T-cell (primary cell): ENCODE measurements at places on chromosomes 3 and 15. TPM values are rescaled to one million over a fixed set of nuclear protein-coding genes. Genes with fewer than 3 reads are reported as not detected.

DNA sequence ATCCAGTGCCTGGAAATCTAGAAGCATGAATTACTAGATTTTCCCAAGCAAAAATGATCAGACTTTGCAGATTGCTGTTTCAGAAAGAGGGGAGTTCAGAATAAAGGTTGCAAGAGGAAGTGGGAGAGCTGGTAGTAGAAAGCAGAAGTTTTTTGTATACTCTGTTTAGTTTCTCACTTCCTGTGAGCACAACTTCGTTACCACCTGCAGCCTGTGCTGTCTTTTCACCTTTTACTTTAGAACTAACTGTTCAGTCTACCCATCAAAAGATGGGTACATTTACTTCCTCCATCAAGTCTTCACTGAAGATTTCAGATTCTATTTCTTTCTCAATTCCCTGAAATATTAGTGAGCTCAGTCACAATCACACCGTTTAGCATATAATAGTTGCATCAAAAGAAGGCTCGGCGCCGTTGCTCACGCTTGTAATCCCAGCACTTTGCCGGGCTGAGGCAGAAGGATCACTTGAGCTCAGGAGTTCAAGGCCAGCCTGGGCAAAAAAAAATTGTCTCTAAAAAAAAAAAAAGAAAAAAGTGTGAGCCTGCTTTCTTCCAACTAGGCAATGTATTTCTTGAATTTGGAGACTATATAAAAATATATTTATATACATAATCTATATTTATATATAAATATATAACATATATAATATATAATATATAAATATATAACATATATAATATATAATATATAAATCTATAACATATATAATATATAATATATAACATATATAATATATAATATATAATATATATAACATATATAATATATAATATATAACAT is 1.8 kb upstream of the CEP97 start:
- no peak for DNase-seq

DNA sequence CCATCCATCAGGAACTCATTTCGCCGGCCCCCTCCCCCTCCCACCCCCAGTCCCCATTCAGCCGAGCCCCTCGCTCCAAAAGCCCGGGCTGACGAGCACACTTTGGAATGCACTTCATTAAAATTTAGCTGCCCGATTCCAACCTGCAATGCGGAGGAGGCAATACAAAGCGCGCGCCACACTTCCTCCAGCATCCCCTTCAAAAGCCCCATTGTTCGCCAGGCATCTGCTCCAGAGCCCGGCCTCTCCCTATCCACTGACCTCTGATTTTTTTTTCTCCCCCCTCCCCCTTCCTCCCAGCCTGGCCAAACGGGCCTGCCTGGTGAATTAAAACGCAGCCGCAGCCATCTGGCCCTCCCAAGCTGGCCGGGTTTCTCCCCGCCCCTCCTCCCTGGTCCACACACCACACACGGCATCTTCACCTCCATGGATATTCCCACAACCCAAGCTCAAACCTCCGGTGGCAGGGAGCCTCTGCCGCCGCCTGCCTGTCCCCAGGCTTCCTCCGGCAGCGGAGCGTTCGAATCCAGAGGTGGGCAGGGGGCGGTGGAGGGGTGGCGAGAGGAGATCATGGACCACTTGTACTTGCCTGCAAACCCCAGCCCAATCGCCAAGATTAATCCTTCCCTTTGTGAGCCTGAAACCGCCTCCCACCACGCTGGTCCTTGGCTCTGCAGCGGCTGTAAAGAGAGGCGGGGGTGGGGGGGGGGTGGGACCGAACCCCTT is 441.3 kb downstream of the MAGI1 start:
- DNase-seq, result no peak

OR5K3 gene
- not detected for total RNA-seq

GRIP2 gene
- not detected for total RNA-seq

COLQ gene
- 5.1 TPM for total RNA-seq

GRCh38 chr3:64019879-64020278 is 3.4 kb downstream of the PSMD6 start:
- no peak for DNase-seq

DNA sequence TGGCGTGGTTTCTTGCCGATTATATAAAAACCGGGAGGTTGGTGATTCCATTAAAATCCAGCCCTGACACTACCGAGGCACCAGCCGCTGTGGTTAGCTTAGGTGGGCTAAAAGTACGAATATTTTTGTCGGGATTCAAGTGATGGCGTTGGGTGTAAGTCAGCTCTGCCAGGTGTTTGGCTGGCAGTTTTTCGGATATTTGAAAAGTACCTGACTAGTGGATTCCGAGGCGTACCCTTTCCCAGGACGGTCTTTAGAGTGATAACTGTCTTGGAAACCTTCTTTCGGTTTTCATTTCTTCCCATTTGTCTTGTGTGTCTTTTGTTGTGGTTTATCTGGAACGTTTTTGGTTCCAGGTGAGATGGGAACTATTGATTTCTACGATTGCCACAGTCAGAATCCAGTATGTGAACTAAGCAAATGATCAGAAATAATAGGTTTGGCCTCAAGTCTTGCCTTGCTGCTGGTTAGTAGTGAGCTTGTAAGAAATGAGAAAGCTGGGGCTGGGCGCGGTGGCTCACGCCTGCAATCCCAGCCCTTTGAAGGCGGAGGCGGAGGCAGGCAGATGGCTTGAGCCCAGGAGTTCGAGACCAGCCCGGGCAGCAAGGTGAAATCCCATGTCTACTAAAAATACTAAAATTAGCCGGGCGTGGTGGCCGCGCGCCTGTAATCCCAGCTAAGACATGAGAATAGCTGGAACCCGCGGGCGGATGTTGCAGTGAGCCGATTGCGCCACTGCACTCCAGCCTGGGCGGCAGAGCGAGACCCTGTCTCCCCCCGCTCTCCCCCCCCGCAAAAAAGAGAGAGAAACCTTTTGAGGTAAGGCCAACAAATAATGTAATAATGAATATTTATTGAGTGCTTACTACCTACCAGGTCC is 1.4 kb downstream of the FYTTD1 start:
- DNase-seq, result no peak

DNA sequence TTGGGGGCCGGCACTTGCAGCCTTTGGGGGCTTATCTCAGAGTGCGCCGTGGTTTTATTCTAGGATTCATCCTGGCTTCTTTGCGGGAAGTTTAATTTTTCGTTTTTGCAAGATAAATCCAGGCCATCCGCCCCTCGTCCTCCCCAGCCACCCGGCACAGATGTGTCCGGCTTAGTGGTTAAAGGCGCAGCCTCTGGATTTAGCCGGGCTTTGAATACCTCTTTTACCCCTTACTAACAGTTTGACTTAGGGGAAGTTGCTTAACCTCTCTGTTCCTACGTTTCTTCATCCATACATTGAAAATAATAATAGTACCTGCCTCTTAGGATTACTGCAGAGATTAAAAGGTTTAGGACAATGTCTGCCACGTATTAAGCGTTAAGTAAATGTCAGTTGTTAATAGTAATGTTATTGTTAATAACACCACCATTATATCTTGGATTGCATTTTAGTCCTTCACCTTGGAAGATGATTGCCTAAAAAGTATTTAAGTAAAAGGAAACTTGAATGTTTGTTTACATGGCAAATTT is 714 bp downstream of the ECT2 start:
- DNase-seq, result no peak

- DNase-seq, result no peak
Observed at GRCh38 chr3:59632760-59633573, 583.1 kb upstream of the CFAP20DC start.

STRA6 gene
- total RNA-seq, result not detected

DNA sequence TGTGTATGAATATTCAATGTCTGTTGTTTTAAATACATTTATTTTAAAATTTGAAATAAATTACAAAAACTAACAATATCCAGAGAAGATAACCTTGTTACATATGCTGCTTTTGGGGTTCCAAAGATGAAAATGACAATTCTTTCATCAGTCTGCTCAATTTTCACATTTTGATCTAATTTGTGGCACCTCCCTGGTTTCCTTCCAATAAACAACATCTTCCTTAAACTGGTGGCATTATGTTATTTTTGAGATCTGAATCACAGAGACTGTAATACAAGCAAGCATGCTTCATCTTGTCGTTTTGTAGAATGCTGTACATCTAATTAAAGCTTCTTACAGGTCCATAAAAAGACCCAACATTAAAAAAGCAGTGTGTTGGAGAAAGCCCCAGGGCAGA is 2.2 kb upstream of the SNRK start:
- no peak for DNase-seq

- no peak for DNase-seq
Observed at GRCh38 chr3:46930166-46930944, 46.2 kb downstream of the CCDC12 start.

DNA sequence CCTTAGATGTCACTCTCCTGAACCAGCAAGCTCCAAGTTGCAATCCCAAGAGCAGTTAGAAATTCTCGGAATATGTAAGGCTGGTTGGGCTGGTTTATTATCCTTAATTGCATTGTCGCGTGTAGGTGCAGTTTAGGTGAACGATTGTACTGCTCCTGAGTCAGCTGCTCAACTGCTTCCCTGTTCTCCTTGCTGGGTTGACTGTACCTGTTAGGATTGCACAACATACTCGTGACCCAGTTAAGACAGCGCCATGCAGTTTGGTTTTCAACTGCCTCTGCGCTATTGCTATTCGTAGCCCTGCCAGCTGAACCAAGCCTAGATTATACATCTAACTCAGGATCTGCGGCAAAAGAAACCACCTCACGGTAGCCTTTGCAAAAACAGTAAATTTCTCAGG is 41.0 kb downstream of the BCL2L10 start:
- no peak for DNase-seq

GRCh38 chr3:65951836-65952505 is 86.7 kb downstream of the MAGI1 start:
- DNase-seq, result no peak

KCNMB2 gene
- total RNA-seq, result not detected

DNA sequence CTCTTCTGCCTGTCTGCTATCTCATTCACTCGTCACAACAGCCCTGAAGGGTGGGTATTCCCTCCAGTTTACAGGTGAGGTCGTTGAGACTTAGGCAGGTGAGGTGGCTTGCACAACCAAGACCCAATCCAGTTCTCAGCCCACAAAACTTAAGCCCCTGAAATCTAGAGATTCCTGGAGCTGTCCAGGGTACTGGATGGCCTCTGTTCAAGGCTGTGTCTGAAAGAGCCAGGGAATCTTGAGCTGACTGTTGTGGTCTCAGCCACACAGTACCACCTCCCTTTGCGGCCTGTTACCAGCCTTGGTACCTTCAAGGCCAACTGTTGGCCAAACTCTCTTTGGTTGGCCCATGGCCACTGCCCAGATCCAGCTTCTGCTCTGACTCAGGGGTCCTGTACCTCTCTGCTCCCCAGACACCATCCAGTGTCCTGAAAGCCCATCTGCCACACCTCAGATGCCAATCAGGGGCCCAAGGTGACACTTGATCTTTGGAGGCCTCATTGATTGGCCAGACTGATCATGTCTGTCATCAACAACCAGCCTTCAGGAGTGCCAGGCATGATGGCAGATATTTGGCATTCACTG is 10.9 kb upstream of the FAM107A start:
- no peak for DNase-seq

DNA sequence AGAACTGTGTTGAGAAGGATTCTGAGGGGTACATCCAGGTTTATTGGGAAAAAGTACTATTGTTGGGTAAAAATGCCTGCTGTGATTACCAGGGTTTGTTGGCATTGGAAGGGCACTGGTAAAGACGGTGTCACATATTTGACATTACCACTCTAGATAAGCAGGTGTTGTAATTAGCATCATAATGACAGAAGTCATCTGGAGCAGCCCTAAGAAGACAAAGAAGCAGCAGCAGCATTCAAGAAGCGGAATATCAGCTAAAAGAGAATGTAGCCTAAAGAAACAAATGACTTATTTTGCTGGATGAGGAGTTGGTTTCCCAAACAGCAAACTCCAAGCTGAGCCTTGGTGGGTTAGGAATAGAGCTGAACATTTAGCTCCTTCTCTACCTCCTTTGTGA is 30.5 kb upstream of the ZFAND6 start:
- no peak for DNase-seq

C3orf22 gene
- not detected for total RNA-seq

RBSN gene
- total RNA-seq, result 24.7 TPM

GRCh38 chr3:46276497-46277099 is 34.3 kb downstream of the CCR3 start:
- peak; percentile 38 for DNase-seq

CCR8 gene
- total RNA-seq, result 3.0 TPM

- no peak for DNase-seq
Observed at GRCh38 chr3:135982922-135983581, 17.5 kb downstream of the PPP2R3A start.

- DNase-seq, result no peak
Observed at GRCh38 chr3:14768182-14768790, 50.5 kb upstream of the FGD5 start.

GRCh38 chr15:80932513-80932815 is 57.2 kb downstream of the MESD start:
- no peak for DNase-seq

DNA sequence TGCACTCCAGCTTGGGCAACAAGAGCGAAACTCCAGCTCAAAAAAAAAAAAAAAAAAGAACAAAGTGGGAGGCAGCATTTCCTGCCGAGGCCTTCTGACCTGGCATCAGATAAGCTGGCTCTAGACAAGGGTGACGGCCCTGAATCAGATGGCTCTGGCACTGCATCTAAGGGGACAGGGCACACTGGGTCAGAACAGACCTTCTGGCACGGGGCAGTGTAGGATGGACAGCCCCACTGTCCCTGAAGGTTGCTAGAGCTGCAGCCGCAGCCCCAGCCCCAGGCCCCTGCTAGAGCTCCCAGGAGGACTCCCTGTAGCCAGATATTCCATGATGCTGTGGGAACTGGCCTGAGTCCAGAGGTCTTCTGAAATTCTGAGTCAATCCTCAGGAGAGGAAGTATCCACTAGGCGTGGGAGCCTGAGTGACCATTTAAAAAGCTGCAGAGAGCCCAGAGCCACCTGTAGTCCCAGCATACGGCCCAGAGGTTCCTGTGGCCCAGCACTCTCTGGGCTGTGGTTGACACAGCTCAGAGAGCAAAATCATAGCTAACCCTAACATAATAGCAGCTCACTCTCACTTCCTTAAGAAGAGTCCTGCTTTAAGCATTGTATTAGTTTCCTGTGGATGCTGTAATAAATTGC is 69.2 kb upstream of the MFGE8 start:
- no peak for DNase-seq

- no peak for DNase-seq
Observed at GRCh38 chr3:174620855-174621472, 238.2 kb upstream of the NAALADL2 start.
